Hepatic stellate cell (primary cell): ENCODE measurements at places on chromosomes 6 and 20.

DNA sequence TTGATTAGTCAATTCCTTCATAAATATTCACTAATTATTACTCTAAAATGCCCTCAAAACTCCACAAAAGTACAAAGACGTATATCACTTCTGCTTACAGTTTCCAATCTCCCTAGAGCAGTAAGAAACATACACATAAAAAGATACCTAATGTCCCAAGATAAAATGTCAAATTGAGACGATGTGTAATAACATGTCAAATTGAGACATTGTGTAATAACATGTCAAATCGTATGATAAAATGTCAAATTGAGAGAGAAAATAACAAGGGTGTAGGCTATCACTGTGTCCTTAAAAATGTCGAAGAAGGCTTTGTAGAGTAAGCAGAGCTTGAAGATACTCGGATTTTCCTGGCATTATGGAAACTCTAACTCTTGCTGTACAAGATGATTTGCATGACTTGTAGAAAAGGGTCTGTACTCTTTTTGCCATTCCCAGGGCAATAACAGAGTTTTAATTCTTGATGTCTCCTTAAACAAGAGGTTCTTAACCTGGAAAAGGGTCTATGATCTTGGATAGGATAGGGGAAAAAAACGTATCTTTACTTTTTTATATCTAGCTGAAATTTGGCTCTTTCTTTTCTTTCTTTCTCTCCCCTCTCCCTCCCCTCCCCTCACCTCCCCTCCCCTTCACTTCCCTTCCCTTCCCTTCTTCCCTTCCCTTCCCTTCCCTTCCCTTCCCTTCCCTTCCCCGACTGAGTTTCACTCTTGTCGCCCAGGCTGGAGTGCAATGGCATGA, 67.7 kb upstream of the ADGRG6 start:
- no peak for DNase-seq

DNA sequence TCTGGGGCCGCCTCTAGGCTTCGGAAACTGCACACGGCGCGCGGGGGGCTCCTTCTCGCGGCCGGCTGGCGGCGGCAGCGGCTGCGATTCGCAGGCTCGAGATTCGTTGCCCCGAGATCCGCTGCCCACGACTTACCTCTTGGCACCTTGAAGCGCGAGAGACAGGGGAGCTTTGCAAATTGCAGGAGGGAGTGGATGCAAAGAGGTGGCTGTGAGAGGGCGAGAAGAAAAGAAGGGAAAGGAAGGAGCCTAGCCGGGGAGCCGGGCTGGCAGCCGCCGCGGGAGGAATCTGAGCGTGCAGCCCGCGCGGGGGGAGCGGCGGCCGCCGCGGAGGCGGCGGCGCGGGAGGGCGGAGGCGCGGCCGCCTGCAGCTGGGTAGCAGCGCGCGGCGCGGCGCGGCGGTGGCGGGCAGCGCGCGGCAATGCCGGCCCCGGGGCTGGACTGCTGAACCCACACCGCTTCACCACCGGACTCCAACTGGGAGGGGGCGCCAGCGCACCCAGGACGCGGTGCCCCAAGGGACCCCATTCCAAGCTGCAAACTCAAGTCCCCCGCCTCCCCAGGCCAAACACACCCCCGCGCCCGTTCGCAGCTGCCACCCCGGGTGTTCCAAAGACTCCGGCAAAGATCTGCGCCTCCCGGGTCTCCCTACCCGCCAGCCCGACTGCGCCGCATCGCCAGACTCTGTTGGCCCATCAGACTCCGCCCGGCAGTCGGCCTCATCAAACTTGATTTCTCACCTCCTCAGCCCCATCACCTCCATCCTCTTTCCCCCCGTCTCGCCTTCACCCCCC, 44.2 kb upstream of the SUPT3H start:
- DNase-seq, result peak; percentile 71

DNA sequence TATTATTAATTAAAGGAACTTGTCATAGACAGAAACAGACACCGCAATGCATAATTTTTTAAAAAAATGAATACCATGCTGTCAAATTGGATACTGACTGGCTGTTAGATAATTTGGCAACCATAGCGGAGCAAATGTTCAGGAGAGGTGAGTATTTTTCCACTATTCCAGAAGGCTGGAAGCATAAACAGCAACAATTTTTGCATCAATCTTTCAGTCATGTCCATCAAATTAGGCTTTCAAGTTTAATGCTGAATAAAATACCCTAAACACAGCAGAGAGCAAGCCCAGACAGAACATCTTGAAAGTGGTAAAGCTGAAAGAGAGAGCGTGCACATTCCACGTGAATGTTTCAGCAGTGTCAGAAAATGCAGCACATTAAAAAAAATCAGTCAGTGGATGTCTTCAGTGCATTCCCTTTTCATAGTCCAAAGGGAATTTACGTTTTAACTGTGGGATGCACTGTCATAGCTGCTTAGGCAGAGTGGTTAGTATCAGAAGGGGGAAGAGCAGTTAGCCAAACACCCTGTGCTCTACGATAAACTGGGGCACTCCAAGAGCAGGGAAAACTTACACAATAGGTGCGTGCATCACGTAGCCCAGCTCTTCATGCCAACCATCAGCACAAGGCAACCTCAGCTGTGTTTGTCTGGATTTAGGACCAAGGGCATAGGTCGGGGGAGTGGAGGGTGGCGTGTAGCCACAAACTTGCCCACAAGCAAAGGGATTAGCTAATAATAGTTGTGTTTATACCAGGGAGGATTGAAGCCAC, 116.2 kb upstream of the STMND1 start:
- peak; percentile 47 for DNase-seq

DNA sequence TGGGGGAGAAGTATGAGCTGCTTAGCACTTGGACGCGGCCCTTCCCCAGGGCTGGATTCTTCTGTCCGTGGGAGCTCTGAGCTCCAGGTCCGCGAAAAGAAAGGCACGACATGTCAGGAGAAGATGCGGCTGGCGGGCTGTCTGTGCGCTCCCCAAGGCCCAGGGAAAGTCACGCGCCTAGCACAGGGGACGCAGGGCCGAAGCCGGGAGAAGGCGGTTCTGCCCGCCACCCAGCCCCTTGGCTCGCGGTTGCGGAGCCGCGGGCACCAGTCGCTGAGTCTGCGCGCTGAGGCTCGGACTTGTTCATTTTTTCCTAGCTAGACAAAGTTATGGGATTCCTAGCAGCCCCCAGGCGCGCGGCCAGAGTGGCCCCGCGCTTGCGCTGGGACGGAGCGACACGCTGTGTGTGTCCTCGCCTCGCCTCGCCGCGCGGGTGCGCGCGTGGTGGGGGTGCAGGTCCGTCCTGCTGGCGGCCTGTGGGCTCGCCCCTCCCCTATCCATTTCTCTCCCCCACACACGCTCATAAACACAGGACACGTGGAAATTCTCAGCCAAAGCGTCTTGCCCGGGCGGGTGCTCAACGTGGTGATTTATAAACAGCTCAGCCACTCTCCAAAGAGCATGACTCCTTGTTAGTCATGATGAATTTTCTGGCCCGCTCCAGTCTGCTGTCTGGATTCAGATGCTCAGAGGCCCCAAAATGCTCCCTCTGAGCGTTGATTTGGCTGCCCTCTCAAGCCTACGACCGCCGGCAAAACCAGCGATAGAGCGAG, 1.9 kb upstream of the POU3F2 start:
- peak; percentile 79 for DNase-seq

GRCh38 chr6:49551078-49551865, 804 bp downstream of the C6orf141 start:
- DNase-seq, result no peak

DNA sequence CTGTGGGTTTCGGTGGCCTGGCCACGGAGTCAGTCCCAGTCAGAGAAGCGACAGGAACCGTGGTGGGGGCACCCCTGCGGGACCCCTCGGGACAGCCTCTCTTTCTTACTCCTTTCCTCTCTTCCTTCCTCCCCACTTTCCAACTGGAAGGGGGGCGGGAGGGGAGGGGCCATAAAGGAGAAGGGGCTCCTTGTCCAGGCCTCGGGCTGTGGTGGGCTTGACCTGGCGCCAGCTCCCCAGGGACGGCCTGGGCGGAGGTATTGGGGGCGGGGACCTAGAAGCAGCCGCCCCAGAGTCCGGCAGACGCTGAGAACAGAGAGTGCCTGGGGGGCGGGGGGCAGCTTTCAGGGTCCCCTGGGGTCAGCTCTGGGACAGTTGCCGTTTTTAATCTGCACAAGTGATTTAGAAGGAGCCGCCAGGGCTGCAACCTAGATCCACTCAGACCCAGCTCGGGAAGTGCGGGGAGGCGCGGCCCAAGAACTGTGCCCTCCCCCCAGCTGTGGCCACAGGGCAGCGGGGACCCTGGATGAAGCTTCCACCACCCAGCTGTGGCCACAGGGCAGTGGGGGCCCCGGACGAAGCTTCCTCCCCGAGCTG, 6.4 kb upstream of the ABHD16B start:
- no peak for DNase-seq

DNA sequence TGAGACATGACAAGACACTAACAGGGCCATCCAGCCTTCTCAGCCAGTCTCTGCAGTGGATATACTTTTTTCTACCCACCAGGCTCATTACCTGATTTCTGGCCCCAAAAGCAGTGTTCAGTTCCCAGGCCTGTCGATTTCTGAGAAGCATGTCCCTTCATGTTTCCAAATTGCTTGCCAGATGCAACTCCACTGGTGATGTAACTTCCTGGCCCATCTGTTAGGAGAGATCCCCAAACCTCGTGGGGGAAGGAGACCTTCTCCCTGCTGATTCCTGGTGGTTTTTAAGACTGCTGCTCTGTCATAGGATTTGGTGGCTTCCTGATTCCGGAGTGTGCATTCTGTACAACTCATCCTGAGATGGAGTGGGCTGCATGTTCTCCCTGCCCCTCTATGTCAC, 31.6 kb upstream of the MRPS10 start:
- DNase-seq, result no peak

DNA sequence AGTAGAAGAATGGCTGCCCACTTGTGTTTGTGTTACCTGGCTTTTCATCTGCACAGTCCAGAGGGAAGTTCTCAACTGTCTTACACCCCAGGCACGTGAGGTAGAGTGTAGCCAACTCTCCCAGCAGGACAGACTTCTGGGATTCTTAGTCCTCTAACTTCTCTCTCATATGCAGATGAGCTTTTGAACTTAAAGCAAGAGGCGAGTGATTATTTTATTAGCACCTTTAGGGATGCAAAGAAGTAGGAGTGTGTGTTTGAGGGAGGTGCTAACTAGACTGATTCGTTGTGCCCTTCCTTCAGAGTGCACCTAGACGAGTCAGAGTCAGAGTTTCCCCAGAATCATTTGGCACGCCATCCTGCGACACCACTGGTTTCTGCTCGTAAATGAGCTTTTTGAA, 10.8 kb downstream of the CDYL start:
- DNase-seq, result no peak
